Stimulated activated CD8-positive, alpha-beta memory T cell treated with anti-CD3 and anti-CD28 coated beads, Interleukin-15, amount 100 ng/mL, for 24 hours (primary cell): ENCODE measurements at places on chromosomes 2 and 18.

GRCh38 chr2:33655626-33656320, 56.7 kb upstream of the FAM98A start:
- no peak for DNase-seq

DNA sequence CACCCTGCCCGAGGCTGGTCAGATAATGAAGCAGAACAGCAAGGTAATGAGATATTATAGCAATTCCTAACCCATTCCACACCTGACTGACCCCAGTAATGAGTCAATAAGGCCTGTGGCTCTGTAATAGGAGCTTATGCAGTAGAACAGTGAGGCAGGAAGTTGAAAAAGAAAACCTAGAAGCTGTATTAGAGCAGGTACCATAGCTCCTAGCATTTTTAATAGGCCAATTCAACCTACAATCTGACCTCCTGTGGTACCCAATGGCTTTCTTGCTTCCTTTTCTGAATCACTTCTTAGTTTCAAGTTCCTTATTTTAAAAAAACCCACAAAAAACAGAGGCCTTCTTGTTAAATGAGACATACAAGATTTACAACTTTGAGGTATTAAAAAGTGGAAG, 43.6 kb upstream of the MAP2 start:
- no peak for DNase-seq

- DNase-seq, result no peak
Observed at GRCh38 chr2:142974288-142975024, 97.0 kb downstream of the KYNU start.

DNA sequence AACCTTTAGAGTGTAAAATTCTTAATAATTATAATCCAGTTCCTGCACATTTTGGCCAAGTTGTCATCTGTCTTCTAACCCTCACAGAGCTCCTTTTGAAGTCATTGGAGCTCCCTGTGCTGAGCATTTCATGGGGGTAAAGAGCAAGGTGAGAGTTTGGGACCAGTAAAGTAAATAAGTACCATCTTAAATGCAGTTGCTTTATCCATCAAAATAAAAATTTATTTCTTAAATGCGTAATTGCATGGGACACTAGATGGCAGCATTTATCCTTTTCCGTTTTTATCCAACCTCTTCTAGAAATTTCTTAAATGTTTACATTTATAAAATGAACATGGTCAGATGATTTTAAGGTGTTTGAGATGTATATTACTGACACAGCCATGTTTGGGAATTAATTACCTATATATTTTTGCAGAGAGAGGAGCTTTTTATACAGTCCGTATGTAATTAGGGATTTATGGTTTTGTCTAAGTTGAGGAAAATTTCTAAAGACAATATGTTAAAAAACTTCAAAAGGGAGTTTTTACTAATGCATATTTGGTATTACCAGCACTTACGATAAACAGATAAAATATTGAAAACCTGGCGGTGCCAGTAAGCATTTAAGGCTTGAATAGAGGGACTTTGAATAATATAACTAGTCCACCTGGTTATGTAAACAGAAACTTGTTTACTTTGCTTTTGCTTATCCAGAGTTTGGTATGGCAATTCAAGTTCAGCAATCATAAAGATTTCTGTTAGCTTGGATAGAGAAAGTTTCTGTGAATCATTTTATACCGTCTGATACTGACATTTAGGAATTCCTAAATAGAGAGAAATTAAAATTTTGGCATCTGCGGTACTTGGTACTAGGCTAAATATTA, 54.5 kb downstream of the ACSL3 start:
- DNase-seq, result no peak

- no peak for DNase-seq
Observed at GRCh38 chr2:85009019-85009618, 38.2 kb downstream of the KCMF1 start.
